ENCODE measurements at places on chromosomes 1 and 21. TPM values are rescaled to one million over a fixed set of nuclear protein-coding genes. Genes with fewer than 3 reads are reported as not detected.

Gene SLC44A3
- total RNA-seq, result 2.2 TPM

Gene DENND2C
- 3.0 TPM for total RNA-seq

Gene DYNLT5
- total RNA-seq, result 0.65 TPM

Gene ALPL
- 0.36 TPM for total RNA-seq

Gene RAB42
- total RNA-seq, result 2.2 TPM

Gene CELA2A
- total RNA-seq, result not detected

Data from smooth muscle cell of the pulmonary artery (primary cell).